ENCODE measurements at places on chromosomes 5 and 9.

DNA sequence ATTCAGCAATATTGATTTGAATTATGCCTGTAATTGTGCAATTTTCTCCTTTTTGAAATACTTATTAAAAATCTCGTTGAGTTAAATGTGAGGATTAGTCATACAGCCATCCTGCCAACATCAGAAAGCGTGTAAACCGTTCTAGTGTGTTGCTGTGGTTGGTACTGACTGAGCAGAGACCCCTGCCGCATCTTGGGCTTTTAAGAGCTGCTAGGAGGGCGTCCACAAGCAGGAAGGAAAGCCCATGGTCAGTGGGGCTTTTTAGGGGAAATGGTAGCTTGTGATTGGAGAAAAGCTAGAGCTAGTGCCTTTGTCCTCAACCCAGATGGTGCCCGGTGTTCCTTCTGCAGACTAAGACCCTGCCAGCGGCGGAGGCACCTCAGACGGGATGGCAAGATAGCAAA lies 1.3 kb downstream of the SDHA start:
- DNase-seq: peak; percentile 29

DNA sequence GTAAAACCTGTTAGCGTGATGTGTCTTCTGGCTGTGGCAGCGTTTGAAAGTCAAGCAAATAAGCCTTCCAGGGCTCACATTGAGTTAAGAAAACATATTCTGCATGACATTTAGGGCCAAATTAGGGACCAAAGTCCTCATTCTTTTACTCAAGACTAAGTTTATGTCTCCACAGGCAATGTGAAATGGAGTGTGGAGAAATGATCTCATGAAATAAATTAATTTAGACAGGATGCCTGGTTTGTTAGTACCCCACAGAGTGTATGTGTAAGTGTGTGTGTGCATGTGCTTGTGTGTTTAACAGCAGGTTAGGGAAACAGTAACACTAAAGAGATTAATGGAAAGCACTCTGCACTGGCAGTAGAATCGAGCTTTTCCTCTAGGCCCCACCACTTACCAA lies 82.9 kb upstream of the SNX2 start:
- no peak for DNase-seq

DNA sequence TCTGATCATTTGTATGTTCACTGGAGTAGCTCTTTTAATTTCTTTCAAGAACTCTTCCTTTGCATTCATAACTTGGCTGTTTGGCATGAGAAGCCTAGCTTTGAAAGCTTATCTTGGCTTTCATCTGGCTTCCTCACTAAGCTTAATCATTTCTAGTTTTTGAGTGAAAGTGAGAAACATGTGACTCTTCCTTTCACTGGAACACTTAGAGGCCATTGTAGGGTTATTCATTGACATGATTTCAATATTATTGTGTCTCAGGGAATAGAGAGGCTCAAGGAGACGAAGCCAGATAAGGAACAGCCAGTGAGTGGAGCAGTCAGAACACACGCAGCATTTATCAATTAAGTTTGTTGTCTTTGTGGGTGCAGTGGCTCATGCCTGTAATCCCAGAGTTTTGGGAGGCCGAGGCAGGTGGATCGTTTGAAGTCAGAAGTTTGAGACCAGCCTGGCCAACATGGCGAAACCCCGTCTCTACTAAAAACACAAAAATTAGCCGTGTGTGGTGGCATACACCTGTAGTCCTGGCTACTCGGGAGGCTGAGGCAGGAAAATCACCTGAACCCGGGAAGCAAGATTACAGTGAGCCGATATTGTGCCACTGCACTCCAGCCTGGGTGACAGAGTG lies 98.3 kb downstream of the UGCG start:
- no peak for DNase-seq

GRCh38 chr5:19782566-19782965 lies 205.4 kb downstream of the CDH18 start:
- no peak for DNase-seq

- DNase-seq: peak; percentile 35
Observed at GRCh38 chr9:34547960-34548611, 25.3 kb upstream of the ENHO start.

DNA sequence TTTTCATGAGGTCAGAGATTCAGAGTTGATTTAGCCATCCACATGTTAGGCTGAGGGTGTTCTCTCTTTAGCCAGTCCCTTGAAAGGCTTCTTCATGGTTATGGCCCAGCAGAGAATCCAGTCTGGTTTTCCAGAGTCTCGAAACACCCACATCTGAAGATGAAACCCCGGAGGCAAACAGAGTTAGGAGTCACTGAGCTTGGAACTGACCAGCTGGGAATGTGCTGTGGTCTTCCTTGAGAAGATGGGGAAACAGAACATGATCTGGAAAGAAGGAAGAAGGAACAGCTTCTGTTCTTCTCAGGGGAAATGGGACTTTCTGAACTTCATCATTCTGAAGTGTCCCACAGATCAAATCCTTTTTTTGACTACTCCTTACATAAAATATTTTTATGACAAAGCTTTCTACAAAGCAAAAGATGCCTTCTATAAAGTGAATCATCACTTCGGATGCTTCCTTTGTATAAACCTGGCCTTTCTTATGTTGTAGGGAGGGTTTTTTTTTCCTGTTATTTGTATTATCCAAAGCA lies 45.4 kb downstream of the ZNF618 start:
- no peak for DNase-seq

GRCh38 chr9:89428901-89429890 lies 68.7 kb downstream of the SEMA4D start:
- DNase-seq: peak; percentile 65

GRCh38 chr5:1699394-1699793 lies 100.2 kb downstream of the MRPL36 start:
- no peak for DNase-seq

GRCh38 chr5:67042176-67043003 lies 154.2 kb downstream of the CD180 start:
- no peak for DNase-seq

DNA sequence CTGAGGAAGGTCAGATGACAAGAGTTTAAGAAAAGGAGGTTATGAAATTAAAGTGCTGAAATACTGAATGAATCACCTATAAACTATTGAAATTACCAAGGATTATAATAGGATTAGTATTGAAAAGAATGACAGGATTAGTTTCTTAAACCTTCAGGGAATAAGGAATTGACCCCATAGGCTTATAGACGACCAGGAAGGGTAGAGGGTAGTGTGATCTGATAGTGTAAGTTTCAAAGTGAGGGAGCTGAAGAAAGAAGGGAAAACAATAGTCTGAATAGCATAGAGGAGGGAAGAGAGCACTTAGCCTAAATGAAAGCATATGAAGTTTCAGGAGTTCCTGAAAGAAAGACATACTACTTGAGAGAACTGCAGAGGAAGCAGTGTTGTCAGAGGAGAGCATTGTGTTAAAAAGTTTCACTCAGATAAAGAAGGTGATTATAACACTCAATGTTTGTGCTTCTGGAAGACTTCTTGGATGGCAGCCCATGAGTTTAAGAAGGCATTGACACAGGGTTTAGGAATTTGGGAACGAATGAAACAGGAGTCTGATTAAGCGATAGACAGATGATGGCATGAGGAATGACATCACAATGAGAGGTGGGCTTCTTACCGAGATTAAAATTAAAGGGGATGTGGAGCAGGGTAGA lies 557.9 kb upstream of the GRAMD2B start:
- no peak for DNase-seq

DNA sequence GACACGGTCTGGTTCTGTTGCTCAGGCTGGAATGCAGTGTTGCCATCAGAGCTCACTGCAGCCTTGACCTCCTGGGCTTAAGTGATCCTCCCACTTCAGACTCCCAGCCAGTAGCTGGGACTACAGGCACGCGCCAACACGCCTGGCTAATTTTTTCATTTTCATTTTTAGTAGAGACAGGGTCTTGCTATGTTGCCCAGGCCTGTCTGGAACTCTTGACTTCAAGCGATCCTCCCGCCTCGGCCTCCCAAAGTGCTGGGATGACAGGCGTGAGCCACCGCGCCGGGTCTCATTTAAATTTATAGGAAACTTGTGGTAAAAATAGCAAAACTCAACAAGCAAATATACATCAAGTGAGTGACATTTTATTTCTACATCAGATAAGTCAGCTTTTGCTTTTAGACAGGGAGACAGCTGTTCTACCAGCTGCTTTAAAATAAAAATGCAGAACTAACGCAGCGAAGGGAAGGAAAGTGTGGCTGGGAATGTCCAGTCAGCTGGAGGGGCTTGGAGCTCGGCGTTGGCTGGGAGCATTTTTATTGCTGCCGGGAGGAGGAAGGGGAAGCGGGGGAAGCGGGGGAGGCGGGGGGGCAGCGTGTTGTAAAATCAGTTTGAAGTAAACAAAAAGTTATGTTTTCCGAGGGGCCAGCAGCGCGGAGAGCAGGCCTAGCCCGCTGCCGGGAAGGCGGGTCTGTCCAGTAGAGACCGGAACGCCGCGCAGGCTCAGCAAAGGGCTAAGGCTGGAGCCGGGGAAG lies 707 bp upstream of the ZFYVE16 start:
- peak; percentile 27 for DNase-seq

GRCh38 chr5:131285703-131286399 lies 22.0 kb downstream of the CDC42SE2 start:
- DNase-seq: no peak

DNA sequence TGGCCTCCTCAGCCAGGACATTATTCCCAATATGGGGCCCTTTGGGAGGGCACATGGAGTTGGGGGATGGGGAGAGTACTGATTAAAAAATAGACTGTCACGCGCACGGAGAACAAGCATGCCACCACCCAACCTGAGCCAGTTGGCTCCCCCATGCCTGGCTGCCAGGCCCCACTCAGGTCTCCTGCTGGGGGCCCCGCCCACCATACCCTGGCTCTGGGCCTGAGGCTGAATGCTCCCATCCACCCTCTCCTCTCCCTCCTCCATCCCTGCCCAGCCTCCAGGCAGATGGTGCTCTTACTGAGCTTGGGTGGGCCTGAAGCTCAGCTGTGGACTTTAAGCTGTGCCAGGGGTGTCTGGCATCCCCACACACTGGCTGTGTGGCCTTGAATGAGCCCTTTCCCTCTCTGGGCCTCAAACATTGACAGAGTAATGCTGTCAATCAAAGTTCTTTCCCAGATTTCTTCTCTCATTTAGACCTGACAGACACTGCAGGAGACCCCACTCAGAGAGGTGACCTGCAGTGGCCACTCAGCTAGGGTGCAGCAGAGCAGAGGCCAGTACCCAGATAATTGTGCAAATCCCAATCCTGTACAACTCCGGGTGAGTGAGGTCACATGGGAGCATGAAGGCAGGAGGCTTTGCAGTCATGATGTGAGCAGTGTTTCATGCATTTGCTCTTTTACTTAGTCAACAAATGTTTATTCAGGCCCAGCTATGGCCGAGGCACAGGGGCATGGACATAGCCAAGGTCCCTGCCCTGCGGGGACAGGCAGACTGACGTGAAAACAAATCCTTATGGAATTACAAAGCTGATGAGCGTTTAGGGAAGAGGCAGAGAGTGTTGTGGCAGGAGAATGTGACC lies 9.8 kb upstream of the SYNPO start:
- DNase-seq: no peak

- DNase-seq: no peak
Observed at GRCh38 chr9:115681585-115681984, 472.0 kb upstream of the PAPPA start.

- DNase-seq: no peak
Observed at GRCh38 chr5:55702598-55703345, 9.4 kb downstream of the SLC38A9 start.
